ENCODE measurements at places on chromosomes 13 and 19.

GRCh38 chr13:40126306-40127085, 471.0 kb downstream of the COG6 start:
- no peak for DNase-seq

DNA sequence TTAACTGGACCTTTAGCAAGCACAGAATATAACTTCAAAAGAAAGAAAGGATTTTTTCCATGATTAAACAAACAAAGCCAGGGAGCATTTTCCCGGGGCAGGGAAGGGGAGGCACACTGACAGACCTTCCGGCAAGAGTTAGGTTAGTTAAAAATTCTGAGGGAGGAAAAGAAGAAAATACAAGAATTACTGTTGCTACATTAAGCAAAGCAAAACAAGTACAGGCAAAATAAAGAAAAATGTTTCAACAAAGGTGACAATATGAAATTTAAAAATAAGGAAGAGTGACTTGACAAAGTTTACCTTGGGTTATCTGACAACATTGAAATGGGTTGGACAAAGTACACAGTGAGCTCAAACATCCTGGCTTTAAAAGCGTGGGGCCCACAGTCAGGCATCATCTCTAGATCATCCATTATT, 51.5 kb downstream of the KLF12 start:
- DNase-seq, result no peak

GRCh38 chr13:63093907-63094469, 1678.3 kb upstream of the PCDH20 start:
- no peak for DNase-seq

DNA sequence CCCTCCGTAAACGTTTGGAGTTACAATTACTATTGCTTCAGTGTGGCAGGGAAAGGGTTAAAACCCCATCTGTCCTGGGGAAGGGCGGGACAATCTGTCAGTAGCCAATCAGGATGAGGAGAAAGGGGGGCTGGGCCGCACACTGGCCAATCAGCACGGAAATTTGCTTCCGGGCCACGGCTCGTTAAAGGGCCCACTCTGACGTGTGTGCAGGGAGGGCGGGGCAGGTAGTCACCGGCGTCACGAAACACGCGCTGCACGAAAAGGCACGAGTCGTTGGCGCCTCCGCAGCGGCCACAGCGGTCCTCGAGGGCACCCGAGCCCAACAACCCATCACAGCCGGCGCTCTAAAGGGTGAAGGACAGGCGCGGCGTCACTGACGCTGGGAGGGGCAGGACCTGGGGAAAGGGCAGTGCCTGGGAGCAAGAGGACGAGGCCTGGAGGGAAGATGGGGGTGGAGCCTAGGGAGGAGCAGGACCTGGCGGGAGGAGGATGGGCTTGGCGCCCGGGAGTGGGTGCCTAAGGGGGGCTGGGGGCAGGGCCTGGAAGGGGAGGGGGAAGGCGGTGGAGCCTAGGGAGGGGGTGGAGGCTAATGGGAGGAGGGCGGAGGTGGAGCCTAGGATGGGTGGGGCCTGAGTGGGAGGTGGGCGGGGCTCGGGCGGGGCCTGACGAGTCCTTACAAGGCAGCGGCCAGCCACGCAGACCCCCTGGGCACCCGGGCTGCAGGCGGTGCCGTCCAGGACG, 4.9 kb downstream of the ADAMTSL5 start:
- DNase-seq, result peak; percentile 96

GRCh38 chr19:46189971-46190888, 39.3 kb upstream of the IGFL1 start:
- no peak for DNase-seq

- no peak for DNase-seq
These were observed 5.5 kb downstream of the IRS2 start for GRCh38 chr13:109780845-109781383.

DNA sequence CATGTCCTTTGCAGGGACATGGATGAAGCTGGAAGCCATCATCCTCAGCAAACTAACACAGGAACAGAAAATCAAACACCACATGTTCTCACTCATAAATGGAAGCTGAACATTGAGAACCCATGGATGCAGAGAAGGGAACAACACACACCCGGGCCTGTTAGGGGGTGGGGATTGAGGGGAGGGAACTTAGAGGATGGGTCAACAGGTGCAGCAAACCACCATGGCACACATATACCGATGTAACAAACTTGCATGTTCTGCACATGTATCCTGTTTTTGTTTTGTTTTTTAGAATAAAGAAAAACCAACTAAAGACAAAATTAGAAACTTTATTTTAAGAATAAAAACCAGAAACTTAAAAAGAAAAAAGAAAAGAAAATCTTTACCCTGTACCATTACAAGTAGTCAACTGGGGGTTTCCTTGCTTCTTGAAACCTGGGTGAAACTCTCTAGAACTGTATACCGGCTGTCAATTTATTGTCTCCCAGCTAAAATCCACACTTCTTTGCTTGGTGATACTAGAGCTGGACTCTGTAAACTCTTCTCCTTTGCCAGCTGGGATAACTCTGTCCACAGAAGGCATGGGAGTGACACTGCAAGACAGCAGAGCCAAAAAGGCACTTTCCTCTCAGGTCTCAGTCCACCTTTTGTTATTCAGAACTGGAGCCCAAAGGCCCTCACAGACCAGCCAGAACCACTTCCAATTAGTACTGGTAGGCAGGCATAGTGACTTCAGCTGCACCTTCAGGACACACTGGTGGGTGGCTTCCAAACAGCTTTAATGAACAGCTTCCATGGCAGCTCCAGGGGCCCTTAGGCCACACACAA, 9.0 kb downstream of the MICU2 start:
- DNase-seq, result no peak

Data from CD4-positive, alpha-beta T cell treated with Interleukin-17A for 1 hour (primary cell).